ENCODE measurements at places on chromosomes 7 and 10. TPM values are rescaled to one million over a fixed set of nuclear protein-coding genes. Genes with fewer than 3 reads are reported as not detected.

Gene HOXA4
- total RNA-seq: 0.69 TPM

Gene TET1
- 23.6 TPM for total RNA-seq

Gene CDHR3
- total RNA-seq: 7.9 TPM

Gene ELFN1
- total RNA-seq: 3.1 TPM

Gene AVL9
- 21.7 TPM for total RNA-seq

Gene SSMEM1
- not detected for total RNA-seq

Gene DOCK1
- total RNA-seq: 80.8 TPM

Gene OTUD1
- total RNA-seq: 20.8 TPM

Gene TFPI2
- 0.89 TPM for total RNA-seq

Gene ODAD2
- total RNA-seq: 0.69 TPM

Gene PROSER2
- 4.9 TPM for total RNA-seq

Gene CDK13
- total RNA-seq: 70.5 TPM

Data from skin of body (tissue), 3 donors.